ENCODE measurements at places on chromosomes 11 and 22. TPM values are rescaled to one million over a fixed set of nuclear protein-coding genes. Genes with fewer than 3 reads are reported as not detected.

- DNase-seq = no peak
These were observed 49.3 kb downstream of the BCR start for GRCh38 chr22:23229646-23230045.

GRCh38 chr11:61972672-61973475 is 5.4 kb upstream of the FTH1 start:
- DNase-seq = no peak

- no peak for DNase-seq
These were observed 14.7 kb downstream of the ABTB2 start for GRCh38 chr11:34343153-34343552.

- no peak for DNase-seq
These were observed 55.0 kb upstream of the VSTM5 start for GRCh38 chr11:93905384-93905783.

Gene OR5AN1
- polyA plus RNA-seq = not detected

- no peak for DNase-seq
These were observed 40.6 kb upstream of the LINC01488 start for GRCh38 chr11:69440876-69441275.

DNA sequence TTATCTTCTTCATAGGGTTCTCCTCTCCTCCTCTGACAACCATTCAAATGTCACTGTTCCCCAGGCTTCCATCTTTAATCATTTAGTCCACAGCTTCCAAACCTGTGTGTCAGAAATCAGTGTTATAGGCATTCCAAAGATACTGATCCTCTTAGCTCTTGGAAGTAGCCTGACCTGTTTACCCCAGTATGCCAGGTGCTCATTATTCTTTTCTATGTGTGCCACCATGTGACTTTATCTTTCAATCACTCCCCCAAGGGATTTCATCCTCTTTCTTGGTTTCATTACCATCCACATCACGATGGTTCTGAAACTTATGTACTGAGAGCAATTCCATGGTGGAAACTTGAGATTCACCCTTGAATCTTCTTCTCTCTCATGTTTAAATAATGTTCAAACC is 7.6 kb downstream of the POU2AF2 start:
- no peak for DNase-seq

Gene CD44
- polyA plus RNA-seq = 11.9 TPM

DNA sequence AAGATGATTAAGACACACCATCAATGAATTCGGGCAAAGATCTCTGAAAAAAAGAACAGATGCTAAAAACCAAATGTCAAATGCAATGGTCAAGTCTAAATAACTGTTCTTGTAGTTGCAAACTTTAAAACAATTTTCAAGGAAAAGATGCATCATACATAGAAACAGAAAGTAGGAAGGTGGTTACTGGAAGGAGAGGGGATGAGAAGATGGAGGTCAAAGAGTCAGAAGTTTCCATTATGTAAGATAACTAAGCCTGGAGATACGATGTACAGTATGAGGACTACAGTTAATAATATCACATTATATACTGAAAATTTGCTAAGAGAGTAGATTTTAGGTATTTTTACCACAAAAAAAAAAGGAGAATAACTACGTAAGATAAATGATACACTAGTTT is 27.1 kb downstream of the CWF19L2 start:
- no peak for DNase-seq

- no peak for DNase-seq
These were observed 269.3 kb upstream of the PITPNB start for GRCh38 chr22:28188178-28188879.

DNA sequence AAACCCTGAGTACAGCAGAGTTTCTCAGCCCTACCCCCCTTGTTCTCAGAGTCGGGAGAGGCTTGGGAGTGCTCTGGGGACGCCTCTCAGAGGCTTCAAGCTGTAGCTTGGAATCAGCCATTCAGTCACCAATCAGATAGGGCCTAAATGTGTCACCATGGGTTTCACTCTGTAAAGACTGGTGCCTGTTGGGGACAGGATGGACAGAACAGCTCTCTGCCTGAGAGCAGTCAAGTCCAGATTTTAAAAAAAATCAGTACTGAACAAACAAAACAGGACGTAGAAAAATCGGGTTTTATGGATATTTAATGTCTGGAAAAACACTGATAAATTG is 1.3 kb downstream of the FADD start:
- DNase-seq = no peak

DNA sequence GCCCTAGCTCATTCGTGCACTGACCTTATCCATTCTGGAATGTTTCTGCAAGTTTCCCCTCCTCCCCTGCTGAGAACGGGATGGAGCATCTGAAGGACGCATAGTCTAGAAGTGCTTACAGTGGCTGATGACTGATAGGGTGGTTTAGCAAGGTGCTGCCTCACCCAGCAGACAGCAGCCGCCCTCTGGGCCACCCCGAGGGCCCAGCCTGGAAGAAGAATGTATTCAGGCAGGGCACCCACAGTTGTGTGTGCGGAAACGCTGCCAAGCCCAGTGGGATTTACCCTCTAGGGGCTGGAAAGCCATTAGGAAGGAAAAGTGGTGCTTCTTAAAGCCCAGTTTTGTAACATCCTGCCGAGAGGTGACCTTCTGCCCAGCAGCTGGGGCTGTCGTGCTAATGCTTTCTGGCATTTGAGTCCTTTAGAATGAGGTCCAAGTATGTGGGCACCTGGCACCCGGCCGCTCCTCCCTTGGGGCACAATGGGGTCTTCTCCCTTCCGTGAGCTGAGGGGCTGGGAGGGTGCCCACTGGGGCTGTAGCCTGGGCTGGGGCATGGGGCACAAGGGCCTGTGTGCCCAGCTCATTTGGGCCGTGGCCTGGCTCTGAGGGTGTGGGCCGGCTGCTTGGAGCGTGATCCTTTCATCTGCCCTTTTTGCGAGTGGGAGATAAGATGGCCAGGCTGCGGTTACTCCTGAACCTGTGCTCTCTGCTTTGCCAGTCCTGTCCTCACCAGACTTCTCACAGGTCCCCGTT is 14.4 kb downstream of the FBLN1 start:
- DNase-seq = no peak

Gene DTX4
- 43.4 TPM for polyA plus RNA-seq
